ENCODE measurements at places on chromosomes 16 and 17.

GRCh38 chr16:1311212-1311737 is 1.8 kb downstream of the UBE2I start:
- DNase-seq = no peak

DNA sequence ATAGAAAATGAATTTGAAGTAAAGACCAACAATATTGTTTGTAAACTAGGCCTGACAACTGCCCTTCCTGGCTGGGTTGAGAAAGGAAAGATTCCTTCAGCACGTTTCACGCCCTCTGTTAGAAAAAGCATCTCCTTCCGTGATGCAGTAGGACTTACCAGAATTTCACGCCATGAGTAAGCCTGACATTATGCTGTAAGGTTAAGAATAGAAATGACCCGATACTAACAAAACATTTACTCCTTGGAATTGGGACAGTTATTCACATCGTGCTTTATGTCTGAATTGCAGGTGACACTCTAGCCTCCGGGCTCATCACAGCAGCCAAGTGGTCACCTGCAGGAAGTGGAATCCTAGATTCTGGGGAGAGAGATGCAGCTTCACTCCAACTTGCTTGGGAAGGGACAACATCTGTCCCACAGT is 17.5 kb downstream of the MARCHF10 start:
- no peak for DNase-seq

DNA sequence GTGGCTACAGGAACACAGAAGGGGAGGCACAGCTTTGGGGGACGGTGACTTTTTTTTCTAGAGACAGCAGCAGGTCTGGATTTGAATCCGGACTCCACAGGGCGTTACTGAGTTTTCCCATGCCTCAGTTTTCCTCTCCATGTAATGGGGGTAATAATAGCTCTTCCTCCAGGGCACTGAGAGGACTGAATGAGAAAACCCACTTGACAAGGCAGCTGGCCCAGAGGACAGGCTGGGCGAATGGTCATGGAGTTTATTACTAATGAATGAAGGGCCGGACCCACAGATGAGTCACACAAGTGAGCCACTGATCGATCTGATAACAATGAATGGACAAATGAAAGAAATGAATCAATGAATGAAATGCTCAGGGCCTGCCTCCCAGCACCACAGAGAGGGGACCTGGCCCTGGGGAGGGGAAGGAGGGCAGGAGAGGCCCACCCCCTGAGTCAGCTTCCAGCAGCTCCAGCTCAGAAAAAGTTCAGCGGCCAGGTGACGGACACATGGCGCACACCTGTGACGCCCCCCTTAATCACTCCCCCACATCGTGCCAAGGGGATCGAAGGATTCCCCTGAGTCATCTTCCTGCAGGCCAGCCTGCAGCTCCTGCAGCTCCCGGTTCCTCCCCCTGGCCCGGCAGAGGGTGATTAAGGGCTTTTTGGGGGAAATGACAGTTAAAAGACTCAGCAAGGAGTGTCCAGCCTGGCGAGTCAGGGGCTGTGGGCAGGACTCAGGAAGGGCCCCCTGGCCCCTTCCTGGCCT is 54.3 kb downstream of the SOCS1 start:
- peak; percentile 52 for DNase-seq

GRCh38 chr17:68326681-68327080 is 35.4 kb downstream of the ARSG start:
- no peak for DNase-seq

DNA sequence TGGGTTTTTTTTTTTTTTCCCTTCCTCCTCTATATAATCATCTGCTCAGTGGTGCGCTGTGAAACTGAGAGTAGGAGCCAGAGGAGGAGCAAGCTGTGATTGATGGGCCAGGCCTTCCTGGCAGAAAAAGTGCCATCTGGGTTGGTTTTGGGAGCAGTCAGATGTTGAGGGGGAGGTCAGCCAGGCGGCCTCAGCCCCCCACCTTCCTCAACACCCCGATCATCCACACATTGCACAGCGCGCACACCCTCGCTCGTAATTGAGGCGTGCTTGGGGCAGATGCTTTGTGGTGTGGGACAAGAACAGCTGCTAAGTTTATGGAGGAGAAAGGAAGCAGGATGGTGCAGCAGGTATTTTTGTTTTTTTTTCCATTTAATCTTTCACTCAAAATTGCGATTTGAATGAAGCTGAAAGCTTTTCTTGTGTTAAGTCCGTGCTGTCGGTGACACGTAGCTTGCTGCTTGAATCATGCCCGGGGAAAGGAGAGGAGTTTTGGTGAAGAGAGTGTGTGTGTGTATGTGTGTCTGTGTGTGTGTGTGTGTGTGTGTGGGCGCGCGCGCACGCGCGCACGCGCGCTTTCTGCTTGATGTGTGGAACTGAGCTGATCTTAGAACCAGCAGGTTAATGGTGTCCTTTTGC is 177.4 kb downstream of the RBFOX1 start:
- DNase-seq = no peak

DNA sequence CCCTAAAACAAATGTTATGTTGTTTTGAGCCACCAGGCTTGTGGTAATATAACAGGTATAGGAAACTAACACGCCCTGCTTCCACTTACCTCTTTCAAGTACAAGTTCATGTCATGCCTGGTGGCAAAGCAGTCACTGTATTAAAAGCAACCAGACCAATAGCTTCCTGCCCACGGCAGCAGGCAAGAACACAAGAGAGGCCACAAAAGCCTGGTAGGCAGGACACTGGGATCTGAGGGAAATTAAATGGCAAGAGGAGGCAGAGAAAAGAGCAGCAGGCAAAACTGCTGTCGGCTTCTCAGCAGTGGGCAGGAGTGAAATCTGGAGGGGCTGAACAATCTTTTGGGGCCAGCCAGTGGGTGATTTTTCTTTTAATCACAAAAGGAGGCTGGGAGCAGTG is 2.2 kb downstream of the CYTH1 start:
- no peak for DNase-seq

GRCh38 chr16:22672830-22673210 is 141.1 kb upstream of the HS3ST2 start:
- no peak for DNase-seq

GRCh38 chr16:58020628-58021521 is 4.7 kb upstream of the MMP15 start:
- no peak for DNase-seq

DNA sequence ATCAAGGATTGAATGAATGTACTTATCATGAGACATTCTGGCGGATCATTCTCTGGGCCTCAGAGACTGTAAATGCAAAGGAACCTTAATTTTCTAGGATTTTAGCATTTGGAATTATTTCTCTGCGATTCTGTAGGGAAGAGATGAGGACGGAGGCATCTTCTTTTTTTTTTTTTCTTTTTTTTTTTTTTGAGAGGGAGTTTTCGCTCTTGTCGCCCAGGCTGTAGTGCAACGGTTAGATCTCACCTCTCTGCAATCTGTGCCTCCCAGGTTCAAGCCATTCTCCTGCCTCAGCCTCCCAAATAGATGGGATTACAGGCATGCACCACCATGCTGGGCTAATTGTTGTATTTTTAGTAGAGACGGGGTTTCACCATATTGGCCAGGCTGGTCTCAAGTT is 2.1 kb downstream of the ITGAL start:
- DNase-seq = no peak

GRCh38 chr17:18958611-18959010 is 6.6 kb downstream of the SLC5A10 start:
- no peak for DNase-seq

GRCh38 chr17:44190481-44190880 is 3.7 kb downstream of the TMUB2 start:
- DNase-seq = no peak

GRCh38 chr16:9612267-9612666 is 520.8 kb downstream of the HAPSTR1 start:
- DNase-seq = no peak

GRCh38 chr16:81216706-81217105 is 21.8 kb upstream of the BCO1 start:
- DNase-seq = no peak

GRCh38 chr17:3535253-3535995 is 22.2 kb downstream of the TRPV3 start:
- peak; percentile 54 for DNase-seq

DNA sequence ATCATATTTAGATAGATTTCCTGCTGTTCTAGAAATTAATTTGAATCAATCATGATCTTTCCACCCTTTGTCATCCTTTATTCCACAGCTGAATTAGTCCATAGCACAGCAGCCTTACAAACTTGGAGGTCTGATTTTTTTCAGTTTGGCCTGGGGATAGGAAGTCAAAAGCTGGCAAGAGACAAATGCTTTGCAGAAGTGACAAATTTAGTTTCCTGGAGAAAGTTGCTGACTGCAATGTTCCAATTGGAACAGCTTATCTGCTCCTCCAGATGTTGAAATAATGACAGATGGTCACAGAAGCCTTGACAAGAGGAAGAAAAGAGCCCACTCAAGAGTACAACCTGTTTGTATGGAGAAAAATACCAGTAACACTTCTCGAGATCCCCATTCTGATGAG is 1276.1 kb upstream of the CDH8 start:
- no peak for DNase-seq

DNA sequence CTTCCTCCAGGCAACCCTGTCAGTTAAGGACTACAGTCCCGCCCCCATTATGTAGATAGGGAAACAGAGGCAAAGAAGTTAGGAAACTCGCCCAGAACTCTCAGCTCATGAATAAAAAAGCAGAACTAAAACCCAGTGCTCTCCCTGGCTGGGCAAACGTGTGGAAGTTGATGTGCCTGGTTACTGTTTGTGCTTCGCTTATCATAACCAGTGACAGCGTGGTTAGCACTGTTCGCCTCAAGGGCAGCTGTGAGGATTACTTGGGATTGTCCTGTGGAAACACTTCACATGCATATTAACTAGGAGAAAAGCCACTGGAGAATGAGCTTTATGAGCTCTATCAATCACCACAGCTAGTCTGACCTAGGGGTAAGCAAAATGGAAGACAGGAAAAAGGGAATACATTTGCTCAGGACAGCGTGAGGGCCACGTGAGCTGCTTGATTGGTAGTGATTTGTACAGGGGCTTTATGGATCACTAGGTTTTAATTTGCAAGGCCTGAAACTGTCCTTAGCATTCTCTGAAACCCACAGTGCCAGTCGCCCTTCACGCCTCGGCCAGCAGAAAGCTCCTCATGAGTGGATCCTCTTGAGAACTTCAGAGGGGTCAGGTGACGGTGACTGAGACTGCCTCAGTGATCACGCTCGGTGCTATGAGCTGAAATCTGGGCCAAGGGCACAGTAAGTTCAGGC is 19.9 kb downstream of the CYB5D2 start:
- no peak for DNase-seq

DNA sequence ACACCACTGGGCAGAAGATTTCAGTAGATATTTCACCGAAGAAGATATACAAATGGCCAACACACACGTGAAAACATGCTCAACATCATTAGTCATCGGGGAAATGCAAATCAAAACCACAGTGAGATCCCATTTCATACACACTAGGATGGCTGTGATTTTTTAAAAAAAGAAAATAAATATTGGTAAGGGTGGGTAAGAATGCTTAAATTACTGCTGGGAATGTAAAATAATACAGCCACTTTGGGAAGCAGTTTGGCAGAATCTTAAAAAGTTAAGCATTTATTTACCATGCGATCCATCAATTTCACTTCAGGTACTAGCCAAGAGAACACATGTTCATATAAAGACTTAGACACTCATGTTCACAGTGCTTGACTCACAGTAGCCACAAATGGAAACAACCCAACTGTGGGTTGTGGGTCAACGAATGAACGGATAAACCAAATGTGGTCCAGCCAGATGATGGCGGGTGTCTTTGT is 6.5 kb upstream of the C16orf74 start:
- DNase-seq = no peak

DNA sequence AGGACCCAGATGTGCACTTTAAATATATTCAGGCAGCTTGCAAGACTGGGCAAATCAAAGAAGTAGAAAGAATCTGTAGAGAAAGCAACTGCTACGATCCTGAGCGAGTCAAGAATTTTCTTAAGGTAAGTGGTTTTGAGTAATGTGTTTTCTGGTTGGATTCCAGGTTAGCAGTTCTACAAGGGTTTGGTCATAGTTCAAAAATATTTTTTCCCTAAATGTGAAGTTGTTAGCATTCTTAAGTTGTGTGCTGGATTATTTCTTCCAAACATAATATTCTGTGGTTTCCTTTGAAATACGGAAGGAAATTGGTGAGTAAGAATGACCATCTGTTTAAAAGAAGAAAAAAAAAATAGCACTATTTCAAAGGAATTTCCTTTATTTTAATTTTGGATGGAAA is 38.4 kb downstream of the PTRH2 start:
- no peak for DNase-seq

DNA sequence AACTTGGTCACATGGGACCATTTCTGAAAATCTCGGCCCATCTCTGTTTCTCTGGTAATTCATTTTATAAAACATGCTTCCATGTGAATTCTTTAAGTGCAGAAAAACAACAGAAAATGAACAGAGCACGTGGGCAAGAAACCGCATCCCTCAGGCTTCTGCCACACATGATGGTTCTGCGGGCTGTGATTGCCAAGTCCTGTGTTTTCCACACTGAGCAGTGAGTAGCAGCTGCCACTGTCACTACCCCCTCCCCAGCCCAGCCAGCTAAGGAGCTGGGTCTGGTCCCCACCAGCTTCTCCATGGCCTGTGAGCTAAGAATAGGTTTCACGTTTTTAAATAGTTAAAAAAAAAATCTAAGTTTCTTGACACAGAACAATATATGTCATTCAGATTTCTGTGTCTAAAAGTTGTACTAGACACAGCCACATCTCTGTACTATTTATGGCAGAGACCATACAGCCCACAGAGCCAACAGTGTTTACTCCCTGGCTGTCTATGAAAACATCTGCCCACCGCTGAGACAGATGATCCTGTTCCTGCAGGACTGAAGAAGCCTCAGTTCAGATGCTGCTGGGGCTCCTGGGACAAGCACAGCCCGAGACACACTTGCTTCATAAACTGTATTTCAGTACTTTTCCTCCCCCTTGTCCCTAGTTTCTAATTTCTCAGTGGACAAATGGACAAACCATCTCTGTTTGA is 41.5 kb downstream of the USP22 start:
- DNase-seq = no peak

DNA sequence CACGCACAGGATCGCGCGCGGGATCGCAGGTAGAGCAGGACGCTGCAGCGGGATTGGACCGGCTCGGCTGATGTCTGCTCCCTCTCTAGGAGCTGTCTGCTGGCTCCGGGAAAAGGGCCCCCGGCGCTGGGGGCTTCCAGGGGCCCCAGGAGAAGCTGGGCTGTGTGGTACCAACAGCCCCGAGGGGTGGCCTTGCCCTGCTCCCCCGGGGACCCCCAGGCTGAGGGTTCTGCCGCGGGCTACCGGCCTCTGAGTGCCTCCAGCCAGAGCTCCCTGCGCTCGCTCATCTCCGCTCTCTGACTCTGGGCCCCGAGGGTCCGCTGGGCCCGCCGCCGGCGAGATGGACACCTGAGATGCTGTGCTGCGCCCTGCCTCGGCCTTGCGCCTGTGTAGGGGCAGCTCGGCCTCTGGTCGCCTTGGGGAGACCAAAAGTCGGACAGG is 1.4 kb upstream of the PAQR4 start:
- no peak for DNase-seq

DNA sequence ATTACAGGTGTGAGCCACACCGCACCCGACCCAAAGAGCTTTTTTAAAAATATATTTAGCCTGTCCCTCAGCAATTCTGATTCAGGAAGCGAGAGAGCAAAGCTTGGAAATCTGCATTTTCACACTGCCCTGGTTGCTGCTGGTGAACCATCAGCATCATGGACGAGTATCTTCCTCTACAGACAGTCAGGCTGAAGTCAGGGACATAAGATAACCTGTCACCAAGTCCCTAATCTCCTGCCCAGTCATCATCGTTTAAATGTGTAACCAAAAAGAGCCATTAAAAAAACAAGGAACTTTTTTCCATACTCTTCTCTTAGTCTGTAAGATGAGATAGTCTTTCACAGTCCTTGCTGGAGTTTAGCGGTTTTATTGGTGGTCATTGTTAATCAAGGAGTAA is 6.7 kb downstream of the PMM2 start:
- DNase-seq = no peak

Data from iPS DF 19.7 (cell line).